DND-41 (cell line): ENCODE measurements at places on chromosomes 6 and 20.

- DNase-seq, result no peak
Measured at GRCh38 chr20:44087857-44088120, 99.2 kb downstream of the JPH2 start.

DNA sequence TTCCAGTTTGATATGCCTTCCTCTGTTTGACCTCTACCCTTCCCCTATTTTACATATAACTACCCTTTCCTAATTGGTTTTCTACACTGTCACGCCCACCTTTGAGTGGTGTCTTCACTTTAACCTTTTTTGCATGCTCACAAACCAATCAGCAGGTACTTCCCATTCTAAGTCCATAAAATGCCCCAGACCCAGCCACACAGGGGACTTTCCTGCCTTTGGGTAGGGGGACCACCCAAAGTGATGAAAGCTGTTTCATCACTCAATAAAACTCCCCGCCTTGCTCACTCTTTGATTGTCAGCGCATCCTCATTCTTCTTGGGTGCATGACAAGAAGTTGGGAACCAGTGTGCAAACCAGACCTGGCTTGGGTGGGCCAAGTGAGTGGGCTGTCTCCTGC lies 20.5 kb upstream of the SNRPC start:
- DNase-seq, result no peak

DNA sequence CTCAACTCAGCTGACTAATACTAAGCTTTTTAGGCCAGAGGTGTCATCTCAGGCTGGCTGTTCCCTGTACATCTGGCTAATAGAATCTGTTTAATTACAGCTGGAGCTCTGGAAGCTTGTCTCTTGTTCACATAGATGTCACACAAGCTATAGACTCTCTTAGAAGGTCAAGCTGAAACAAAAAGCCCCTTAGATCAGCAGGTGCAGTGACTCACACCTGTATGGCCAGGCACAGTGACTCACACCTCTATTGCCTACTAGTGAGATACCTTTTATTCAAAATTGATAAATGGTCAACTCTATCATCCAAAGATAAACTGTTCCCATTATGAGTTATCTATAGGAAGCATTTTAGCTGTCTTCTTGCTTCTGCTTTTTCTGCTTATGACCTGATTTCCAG lies 29.9 kb upstream of the MTHFD1L start:
- no peak for DNase-seq

DNA sequence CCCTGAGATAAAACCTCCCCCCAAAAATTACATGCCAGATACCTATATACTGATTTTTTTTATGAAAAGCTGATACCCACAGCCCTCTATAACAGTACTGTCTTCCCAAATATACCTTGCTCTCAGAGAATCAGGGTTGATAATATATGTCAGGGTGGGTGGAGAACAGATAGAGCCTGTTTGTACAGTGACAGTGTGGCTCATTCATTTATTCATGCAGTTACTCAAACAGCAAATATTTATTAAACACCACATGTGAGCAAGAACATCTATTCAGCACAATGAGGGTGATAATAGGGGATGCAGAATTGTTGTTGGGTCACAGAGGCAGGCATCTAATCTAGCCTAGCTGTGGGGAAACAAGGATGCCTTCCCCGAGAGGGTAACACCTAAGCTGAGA lies 334.2 kb downstream of the MAFB start:
- DNase-seq, result no peak

GRCh38 chr20:53657279-53657678 lies 63.6 kb upstream of the ZNF217 start:
- no peak for DNase-seq

GRCh38 chr6:140538926-140539325 lies 1164.5 kb upstream of the CITED2 start:
- no peak for DNase-seq

DNA sequence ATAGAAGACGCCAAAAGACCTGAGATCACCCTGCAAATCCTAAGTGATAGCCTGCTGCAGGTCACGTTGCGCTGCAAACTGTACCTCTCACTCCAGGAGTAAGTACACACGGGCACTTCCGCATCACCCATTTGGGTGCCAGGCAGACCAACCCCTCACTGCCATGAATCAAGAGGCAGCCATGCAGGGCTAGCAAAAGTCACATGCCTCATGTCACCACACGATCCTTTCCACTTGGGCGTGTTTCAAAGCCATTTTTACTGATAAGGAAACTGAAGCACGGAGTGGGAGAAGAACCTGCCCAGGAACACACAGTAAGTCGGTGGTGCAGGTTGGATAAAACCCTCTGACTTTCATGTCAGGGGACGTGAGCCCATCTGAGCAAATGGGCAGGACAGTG lies 37.0 kb downstream of the BPIFB1 start:
- no peak for DNase-seq

GRCh38 chr6:169536446-169537170 lies 165.2 kb downstream of the WDR27 start:
- DNase-seq, result no peak

DNA sequence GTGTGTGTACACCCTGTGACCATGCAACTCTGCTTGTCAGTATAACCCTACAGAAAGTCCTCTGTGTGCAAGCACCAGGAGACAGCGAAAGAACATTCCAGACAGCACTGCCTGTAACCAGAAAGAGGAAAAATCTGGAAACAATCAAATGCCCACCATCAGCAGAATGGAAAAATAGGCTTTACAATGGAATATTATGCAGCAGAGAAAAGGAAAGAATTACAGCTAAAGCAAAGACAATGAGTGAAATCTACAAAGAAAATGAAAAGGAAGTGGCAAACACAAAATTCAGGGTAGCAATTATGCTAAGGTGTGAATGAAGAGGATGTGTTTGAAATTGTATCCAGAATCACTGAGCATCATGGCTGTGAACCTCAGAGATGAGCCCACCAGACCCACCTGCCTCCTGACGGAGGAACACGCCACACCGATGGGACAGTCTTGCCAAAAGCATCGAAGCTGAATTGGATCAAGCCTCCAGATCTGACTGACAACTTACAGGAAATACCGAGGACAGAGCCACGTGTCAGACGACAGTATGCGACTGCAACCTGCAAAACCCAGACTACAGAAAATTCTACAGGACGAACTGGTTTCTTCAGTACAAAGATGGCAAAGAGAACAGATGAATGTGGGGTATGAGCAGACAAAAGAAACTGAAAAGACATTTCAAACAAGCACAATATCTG lies 133.2 kb downstream of the NFATC2 start:
- DNase-seq, result no peak

GRCh38 chr20:45852326-45852725 lies 4.9 kb downstream of the ACOT8 start:
- no peak for DNase-seq

GRCh38 chr20:58438970-58439808 lies 50.2 kb downstream of the VAPB start:
- DNase-seq, result no peak

DNA sequence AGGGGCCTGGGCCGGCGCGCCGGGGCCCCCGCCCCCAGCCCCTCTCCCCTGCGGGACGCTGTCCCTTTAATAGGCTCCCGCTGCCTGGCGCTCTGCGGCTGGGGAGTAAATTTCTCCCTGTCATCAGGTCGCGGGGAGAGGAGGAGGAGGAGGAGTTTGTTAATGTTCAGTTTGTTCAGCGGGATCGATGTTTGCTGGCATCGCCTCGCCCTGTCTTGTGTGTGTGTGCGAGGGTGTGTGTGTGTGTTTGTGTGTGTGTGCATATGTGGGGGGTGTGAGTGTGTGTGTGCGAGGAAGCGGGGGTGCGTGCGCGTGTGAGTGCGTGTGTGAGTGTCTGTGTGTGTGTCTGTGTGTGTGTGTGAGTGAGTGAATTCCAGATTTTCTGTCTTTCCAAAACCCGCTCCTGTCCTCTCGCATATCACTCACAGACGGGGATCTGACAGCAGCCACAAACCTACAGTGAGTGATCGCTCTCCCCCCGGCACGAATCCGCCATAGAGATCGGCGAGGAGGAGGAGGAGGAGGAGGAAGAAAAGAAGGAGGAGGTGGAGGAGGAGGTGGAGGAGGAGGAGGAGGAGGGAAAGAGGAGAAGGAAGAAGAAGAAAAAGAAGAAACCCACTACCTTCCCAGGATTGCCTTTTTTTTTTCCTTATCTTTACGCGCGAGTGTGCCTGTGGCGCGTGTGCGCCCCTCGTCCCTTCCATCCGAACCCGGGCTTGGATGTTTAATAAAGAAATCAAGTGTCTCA lies at the start of gene TSHZ2:
TSS of gene TSHZ2 (plus strand) at position 169 of the 748 bp plus-strand sequence. CDS start 936 bp downstream, outside the sequence.
- no peak for DNase-seq
